Stimulated activated CD4-positive, alpha-beta T cell treated with anti-CD3 and anti-CD28 coated beads, Interleukin-12 subunit alpha, Interleukin-12 subunit beta, amount 100 ng/mL, for 48 hours (primary cell): ENCODE measurements at places on chromosomes 6 and 20.

DNA sequence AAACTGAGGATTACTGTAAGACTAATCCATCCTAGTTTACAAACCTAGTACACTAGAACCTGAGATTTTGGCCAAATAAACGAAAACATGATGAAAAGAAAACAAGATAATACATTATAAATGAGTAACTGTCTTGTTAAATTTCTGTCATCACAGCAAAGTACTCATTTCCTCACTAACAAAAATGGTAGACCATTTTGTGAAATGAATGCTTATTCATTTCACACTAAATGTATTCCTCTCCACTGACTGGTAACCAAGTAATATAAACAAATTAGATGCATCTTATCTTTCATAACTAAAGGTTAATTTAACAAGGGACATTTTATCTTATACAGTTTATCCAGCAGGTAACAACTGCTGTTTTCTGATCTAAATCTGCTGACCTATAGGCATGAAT lies 143.7 kb downstream of the REV3L start:
- no peak for DNase-seq

DNA sequence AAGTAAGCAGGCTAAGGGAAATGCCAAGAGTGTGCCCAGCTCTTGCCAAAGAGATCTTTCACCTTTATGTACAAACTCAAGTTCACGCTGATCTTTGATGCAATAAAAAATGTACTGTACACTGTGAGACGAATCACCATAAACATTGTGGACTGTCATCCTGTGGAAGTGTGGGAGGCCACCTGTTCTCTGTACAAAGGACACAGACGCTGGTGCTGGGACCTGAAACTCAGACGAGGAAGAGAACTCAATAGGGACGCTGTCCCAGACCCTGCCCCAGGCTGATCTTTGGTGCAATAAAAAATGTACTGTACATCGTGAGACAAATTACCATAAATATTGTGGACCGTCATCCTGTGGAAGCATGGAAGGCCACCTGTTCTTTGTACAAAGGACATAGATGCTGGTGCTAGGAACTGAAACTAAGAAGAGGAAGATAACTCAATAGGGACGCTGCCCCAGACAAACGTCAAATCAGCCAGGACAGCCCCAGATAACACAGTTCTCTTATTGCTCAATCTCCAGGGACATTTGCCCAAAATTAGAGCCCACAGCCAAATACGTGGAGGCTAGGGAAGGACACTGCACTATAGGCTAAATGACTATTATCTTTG lies 312.7 kb upstream of the SGK1 start:
- no peak for DNase-seq

GRCh38 chr20:59118855-59119254 lies 44.8 kb upstream of the ZNF831 start:
- DNase-seq, result no peak

DNA sequence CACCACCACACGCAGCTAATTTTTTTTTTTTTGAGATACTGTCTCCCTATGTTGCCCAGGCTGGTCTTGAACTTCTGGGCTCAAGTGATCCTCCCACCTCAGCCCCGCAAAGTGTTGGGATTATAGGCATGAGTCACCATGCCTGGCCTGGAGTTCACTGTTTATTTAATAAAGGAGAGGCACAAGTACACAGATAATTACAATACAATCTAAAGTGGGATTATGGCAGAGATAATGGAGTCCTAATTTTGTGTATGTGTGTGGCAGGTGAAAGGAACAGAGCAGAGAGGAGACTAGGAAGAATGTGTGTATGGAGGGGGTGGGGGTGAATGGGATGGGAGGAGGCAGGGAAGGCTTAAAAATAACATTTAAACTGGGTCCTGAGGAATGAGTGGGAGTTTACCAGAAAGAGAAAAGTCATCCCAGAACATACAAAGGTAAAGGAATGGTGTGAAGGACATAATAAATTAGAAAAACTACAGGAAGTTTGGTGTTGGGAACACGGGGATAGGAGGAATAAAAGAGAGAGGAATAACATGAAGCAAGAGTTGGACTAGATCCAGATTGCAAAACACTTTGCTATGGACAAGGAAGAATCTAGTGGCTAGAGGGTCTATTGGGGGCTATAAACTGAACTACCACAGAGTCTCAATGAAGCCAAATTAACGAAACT lies 4.4 kb downstream of the NCOA5 start:
- no peak for DNase-seq

GRCh38 chr6:68025764-68026163 lies 609.3 kb upstream of the ADGRB3 start:
- DNase-seq, result no peak

DNA sequence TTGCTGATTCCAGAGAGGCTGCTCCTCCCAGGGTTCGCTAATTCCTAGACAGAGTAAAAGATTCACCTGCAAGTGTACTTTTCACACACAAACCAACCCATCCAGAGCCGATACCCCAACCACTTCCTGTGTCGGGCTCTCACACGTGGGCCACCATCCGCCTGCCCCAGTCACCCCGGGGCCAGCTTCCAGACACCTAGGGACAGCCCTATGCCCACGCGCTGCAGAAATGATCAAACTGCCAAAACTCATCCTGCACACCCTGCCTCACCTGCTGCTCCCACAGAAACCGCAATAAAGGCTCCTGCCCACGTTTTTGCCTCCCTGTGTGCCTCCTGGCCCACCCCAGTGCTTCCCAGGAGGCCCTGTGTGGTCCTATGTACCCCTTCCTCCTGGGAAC lies 59.5 kb downstream of the PSMG4 start:
- peak; percentile 36 for DNase-seq

- no peak for DNase-seq
These were observed 98.7 kb downstream of the ZDHHC14 start for GRCh38 chr6:157479464-157480303.

DNA sequence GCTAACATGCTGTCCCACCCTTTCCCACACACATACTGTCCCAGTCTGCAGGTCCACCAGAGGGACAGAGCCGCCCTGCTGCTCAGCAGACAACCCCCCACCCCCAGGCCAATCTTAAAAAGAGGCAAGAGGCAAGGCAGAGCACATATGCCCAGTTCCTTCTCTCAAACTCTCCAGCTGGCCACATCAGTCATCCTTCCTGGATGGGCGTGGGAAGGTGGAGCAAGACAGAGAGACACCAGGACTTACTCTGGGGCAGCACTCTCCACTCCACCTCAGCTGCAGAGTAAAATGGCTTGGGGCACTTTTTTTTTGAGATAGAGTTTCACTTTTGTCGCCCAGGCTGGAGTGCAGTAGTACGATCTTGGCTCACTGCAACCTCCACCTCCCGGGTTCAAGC lies 10.8 kb downstream of the MOCS3 start:
- no peak for DNase-seq

- DNase-seq, result no peak
These were observed 26.6 kb upstream of the SNAP91 start for GRCh38 chr6:83735461-83735860.

DNA sequence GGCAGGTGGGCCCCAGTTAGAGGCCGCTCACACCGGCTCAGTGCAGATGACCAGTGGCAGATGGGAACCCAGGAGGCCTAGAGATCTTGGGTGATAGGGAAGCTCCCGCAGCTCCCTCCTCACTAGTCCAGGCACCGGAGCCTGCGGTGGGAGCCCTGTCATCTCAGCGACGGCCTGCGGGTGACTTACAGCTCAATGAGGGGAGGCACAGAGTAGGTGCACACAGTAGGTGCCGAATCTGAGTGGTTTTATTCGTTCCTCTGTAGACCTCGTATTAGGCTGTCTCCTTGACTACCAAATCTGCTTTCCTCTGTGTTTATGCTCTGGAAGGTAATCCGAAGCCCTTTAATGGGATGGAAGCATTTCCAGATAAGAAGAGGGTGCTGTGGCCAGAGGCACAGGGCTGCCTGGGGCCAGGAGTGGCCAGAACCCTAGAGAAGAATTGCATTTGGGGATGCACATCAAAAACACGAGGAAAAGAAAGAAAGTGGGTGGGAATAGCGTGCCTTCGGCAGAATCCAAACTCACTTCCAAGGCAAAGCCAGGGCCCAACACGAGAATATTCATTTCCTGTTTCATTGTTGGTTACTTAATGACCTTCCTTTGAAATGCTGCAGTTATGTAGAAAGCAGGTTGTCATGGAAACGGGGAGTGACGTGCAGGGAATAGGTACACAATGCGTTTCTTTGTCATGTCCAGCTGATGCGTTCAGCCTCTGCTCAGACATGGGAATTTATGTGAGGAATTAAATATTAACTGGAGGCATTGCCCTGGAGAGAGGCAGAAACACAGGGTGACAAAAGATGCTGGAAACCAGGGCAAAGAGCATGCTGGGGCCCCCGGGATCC lies 24.7 kb downstream of the MYT1 start:
- no peak for DNase-seq

DNA sequence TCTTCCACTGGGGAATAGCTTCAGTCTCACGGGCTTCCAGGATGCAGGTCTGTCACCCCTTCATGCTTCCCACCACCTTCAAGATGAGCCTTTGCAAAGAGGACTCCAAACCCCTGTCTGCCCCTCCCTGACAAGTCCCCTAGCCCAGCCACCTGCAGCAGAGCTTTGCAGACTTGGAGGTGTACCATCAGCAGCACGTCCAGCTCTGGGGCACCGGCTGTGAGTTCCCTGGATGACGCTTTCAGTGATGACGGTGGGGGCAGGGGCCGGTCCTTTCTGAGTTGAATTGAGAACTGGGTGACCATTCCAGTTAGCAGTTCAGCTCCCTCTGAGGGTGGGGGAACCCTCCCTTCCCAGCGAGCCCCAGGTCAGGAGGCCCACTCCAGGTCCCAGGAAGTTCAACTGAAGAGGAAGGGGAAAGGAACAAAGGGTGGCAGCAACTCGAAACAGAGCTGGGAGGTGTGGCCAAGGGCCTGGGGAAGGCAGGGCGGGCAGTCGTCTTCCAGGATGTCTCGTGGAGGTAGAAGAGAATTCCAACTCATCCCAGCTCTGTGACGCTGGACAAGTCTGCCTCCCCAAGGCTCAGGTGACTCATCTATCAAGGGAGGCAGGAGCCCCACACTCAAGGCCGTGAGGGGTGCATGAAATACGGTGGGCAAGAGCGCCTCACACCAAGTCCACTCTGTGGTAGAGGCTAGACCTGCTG lies 86.0 kb downstream of the PTPN1 start:
- DNase-seq, result no peak

GRCh38 chr20:57648878-57649616 lies 28.8 kb upstream of the ZBP1 start:
- DNase-seq, result no peak

DNA sequence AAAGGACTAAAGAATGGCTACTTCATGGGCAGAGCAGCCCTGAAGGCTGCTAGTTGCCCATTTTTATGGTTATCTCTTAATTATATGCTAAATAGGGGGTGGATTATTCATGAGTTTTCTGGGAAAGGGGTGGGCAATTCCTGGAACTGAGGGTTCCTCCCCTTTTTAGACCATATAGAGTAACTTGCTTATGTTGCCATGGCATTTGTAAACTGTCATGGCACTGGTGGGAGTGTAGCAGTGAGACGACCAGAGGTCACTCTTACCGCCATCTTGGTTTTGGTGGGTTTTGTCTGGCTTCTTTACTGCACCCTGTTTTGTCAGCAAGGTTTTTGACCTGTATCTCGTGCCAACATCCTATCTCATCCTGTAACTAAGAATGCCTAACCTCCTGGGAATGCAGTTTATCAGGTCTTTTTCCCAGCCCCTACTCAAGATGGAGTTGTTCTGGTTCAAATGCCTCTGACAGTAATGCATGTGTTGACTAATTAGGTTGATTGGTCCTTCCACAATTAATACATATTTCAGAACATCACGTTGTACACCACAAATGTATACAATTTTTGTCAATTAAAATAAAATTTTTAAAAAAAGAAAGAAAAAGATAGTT lies 139.5 kb downstream of the PDE7B start:
- no peak for DNase-seq

DNA sequence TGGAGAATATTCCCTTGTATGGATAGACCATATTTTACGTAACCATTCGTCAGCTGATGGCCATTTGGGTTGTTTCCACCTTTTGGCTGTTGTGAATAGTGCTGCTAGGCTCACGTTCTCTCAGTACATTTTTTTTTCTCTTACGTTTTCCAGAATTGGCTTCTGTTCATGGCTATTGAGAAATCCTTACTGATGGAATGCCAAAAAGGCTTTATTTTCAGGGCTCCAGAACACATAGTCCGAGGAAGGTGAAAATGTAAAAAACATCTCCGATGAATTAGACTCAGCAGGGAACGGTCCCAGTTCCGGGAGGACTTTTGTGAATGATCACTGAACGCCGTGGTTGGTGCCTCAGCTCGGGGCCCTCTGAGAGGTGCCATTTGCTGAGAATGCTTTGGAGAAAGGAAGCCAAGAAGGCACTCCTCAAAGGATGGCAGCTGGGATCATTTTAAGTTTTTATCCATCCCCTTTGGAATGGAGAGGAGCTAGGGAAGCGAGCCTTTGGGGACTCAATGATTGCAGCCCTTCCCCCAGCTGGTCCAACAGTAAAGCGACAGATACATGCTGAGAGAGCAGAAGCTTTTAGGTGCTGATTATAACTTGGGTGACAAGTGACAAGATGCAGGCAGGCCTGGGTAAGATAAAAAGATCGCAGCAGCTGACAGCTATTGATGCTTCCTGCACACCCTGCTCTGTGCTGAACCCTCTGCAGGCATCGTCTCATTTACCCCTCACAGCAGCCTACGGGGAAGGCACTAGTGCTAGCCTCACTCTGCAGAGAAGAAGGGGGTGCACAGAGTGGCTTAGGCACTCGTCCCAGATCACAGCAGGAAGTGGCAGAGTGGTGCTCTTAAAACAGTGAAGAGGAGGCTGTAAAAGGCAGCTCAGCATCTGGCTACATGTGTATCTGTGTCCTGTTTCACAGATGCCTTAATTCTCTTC lies 133.4 kb upstream of the KCNG1 start:
- no peak for DNase-seq

DNA sequence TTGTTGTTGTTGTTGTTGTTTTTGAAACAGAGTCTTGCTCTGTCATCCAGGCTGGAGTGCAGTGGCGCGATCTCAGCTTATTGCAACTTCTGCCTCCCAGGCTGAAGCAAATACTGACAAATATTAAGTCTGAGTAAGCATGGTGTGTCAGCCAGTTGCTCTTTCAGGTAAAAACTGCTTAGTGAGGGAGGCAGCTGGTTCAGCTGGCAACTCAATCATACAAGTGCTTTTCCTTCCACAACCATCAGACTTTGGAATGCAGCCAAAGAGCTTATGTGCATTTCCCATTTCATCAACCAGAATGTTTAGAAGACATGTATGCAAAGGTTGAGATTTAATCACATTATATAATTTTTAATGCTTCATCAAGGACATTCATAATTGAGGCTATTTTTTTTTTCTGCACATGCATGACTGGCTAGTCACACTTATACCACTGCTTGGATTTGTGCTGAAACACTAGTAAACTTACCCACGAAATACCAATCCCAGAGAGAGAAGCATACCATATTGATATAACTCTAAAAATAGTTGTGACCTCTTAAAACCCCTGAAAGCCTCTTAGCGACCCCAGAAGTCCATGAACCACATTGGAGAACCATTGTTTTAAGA lies 56.0 kb downstream of the CLIC5 start:
- no peak for DNase-seq

DNA sequence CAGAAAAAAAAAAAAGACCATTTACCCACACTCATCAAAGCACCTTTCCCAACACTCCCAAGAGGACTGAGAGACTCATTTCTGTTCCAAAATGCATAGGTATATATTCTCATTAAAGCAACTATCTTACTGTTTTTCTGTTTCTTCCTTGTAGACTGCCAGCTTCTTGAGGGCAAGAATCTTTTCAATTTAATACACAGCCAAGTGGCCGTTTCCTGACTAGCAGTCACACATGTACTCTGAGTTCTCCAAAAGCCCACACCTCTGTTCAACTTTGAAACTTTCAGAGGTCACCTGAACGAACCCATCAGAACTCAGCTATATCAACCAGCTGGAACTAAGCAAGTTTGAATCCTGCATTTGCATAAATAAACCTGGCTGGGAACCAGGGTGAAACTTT lies 92.7 kb downstream of the DTNBP1 start:
- DNase-seq, result no peak

- no peak for DNase-seq
These were observed 166.8 kb downstream of the ZNF217 start for GRCh38 chr20:53426766-53427312.
